ENCODE measurements at places on chromosomes 11 and 22.

- no peak for DNase-seq
Measured at GRCh38 chr11:292211-293121, 3.5 kb downstream of the PGGHG start.

DNA sequence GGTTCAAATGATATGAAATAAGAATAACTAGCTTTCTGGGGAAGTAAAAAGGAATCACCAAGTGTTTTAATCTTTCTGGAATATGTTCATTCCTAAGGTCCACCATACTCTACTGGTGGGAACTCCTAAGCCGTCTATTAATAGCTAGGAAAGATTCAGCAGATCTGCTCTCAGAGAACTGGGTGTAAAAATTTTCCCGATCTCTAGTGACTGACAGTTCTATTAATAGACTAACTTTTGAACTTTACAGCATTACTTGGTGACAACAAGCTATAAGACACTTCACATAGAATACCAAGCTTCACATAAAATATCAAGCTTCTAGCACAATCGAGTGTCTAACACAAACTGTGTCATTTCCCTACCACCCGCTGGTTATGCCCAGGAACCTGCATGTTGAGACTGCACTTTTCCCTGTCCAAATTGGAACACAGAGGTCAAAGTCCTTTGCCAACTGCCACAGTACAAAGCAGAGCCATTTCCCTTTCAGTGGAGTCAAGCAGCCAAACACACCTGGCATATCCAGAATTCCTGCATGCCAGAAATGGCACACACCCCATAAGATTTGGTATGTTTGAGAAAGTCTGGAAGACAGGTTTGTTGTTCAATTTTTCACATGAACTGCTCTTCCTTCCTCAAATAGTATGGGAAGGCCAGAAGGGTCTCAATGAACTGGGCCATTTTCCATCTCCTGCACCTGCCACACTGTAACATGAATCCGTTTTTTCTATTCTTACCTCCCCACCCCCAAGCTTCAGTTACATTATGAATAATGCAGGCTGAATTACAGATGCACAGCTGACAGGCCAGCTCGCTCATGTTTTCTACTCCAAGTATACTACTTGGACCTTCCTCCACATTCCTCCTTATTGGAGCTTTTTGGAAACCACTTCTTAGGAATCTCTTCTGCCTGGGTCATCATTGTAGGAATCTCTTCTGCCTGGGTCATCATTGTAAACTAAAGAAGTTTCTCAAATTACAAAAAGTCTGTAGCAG lies 3.7 kb downstream of the OSBP start:
- DNase-seq: no peak

- DNase-seq: no peak
Measured at GRCh38 chr11:78418584-78419211, 1.1 kb upstream of the GAB2 start.

GRCh38 chr11:106159836-106160235 lies 82.4 kb downstream of the AASDHPPT start:
- no peak for DNase-seq

- DNase-seq: no peak
Measured at GRCh38 chr22:41311487-41311886, 10.2 kb downstream of the ZC3H7B start.

GRCh38 chr11:116114198-116114651 lies 610.0 kb upstream of the CADM1 start:
- DNase-seq: no peak

GRCh38 chr22:29325785-29326315 lies 10.4 kb upstream of the RASL10A start:
- no peak for DNase-seq

DNA sequence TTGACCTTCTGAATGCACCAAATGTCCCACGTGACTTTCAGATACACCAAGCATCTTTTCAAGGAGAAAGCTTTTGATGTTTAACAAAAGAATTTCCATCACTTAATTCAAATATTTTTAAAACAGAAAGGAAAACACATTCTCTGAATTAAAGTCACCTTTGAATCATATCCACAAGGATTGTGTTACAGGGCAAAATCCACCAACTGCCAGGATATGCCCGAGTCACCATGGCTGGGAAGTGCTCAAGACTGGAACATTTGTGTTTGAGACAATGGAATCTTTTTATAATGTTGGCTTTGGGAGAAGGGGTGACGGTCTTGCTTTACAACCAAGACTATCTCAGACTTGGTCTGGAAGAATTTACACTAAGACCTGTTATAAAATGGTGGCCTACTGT lies 40.8 kb downstream of the BID start:
- DNase-seq: no peak

- DNase-seq: no peak
Measured at GRCh38 chr11:91805293-91805692, 419.3 kb upstream of the FAT3 start.
